Left cardiac atrium (tissue), 4 donors: ENCODE measurements at places on chromosomes 12 and 14. TPM values are rescaled to one million over a fixed set of nuclear protein-coding genes. Genes with fewer than 3 reads are reported as not detected.

The TSPAN9 gene
- total RNA-seq: 201 TPM

The VRTN gene
- not detected for total RNA-seq

The LYZ gene
- 80.0 TPM for total RNA-seq

The CCDC38 gene
- 0.24 TPM for total RNA-seq

The KRT72 gene
- not detected for total RNA-seq

The XRCC3 gene
- 3.8 TPM for total RNA-seq
